ENCODE measurements at places on chromosomes 6 and 20.

DNA sequence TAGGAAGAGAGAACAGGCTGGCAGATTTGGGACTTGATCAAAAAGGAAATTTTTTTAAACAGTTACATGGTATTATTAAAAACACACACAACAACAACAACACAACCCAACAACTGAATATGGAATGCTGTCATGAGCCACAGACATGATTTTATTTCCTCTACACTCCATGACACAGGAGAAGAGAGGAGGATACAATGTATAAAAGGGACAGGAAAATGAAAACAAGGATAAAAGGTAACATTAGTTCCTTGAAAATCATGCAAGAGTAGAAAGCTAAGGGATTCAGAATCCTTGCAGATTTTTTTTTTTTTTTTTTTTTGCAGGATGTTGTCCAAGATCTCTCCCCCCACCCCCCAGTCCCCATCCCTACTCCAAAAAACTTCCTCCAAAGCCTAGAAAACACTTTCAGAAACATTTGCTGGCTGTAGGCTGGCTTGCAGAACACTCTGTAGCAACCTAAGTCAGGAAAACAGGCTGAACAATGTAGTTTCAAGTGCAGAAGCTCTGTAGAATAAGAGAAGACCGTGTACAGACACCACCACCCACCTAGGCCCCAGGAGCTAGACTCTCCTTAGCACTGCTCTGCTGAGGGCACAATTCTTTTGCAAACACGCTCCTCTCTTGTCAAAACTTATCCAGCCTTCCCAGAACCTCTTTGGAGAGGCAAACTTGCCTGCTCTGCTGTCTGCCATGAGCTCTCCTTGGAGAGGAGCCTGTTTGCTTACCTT is 845 bp downstream of the ZMYND8 start:
- DNase-seq: no peak

DNA sequence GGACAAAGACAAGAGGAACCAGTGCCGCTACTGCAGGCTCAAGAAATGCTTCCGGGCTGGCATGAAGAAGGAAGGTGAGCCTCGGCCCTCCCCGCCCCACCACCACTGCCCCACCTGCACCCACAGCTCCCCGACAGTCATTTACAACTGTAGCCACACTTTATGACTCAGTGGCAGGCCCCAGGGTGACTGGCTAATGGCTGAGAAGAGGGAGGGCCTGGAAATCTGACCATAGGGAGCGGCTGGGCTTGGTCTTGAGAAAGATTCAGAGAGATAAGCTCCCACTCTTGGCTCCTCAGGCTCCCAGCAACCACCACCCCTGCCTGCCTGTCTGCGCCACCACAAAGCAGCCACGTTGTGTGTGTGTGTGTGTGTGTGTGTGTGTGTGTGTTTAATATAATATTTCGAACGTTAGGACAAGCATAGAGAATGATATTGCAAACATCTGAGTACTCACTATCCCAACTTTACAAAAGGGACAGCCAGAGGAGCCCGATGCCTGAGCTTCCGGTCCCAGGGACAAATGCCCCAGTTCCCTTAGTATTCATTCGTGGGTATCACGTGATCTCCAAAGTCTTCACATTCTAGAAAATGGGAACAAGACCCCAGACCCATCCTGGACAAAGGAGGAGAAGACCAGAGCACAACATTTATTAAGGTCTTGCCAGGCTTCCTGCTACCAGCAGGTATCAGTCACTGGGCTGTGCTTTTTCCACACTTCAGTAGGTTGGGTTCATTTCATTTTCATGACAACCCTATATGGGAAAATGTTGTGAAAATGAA is 52.1 kb downstream of the HNF4A start:
- DNase-seq: no peak

GRCh38 chr20:51043811-51044210 is 20.9 kb upstream of the KCNG1 start:
- DNase-seq: no peak

GRCh38 chr6:31351033-31351380 is 6.0 kb downstream of the HLA-B start:
- no peak for DNase-seq
